Stimulated activated CD8-positive, alpha-beta memory T cell treated with anti-CD3 and anti-CD28 coated beads, Interleukin-4, amount 100 ng/mL, for 48 hours (primary cell): ENCODE measurements at places on chromosomes 6 and 20.
A peak's percentile ranks its signal among the peaks of the same experiment; 100 is the strongest.

- DNase-seq: no peak
Observed at GRCh38 chr20:61970357-61970756, 95.3 kb downstream of the TAF4 start.

DNA sequence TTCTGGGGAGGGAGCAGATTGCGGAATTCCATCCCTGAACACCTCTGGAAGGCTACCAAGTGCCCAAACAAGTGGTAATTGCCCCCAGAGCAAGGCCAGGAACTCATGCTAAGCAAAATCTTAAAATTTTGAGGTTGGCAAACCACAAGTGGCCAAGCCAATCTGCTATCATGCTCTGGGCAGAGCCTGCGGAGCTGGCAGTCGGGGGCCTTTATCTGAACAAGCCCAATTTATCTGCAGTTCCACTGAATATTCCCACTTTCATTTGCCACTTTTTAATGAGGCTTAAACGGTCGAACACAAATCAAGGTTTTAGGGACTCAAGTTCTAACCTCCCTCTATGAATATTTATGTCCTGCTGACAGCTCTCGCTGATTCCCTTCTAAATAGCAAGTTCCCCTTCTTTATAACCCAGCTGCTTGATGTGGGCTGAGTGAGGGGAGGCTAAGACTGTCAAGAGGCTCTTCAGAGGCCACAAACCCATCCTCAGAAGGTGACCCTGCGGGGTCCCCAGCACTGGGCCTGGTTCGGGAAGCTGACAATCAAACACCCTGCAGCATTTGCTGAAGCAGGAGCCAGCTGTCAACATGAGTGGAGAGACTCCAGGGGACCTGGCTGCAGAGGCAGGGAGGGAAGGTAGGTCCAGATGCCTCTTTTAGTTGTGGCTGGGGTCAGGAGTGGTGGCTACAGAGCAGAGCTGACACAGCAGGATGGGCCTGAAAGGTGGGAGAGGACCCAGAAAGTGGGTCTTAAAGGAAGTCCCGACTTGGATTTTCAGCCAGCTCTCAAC lies 11.9 kb downstream of the CCDC167 start:
- DNase-seq: no peak

- DNase-seq: no peak
Observed at GRCh38 chr6:140811642-140812041, 1321.1 kb upstream of the GJE1 start.

DNA sequence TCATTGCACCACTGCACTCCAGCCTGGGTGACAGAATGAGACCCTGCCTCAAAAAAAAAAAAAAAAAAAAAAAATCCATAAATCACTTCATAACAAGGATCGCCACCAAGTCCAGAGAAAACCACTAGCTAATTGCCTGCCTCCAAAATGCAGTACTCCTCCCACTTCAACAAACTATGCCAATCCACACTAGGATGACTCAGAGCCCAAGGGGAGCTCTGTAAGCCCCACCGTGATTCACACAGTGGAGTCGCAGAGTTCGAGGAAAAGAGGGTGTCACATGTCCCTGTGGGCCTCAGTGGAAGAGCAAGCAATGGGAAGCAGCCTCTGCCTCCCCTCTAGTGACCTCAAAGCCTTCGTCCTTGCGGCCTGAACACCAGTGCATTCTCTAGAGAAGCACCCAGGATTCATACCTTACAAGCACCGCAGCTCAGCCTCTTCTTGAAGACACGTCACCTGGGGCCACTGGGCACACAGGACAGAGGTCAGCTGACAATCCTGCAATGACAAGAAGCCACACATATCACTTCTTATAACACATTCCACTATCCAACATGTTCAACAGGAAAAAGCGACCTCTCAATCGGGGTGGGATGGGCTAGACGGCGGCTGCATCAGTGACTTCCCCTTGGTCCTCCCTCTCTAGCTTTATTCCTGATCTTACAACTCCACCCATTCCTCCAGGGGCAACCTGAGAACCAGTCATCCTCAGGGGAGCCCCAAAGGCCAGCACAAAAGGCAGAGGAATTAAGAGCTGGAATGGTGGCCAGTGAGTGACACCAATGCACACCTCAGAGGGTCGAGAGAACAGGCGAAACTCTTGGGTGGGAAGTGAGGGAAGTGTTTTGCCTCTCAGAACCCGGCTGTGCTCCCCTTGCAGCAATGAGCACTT lies 8.9 kb downstream of the SNHG17 start:
- DNase-seq: peak; percentile 55

DNA sequence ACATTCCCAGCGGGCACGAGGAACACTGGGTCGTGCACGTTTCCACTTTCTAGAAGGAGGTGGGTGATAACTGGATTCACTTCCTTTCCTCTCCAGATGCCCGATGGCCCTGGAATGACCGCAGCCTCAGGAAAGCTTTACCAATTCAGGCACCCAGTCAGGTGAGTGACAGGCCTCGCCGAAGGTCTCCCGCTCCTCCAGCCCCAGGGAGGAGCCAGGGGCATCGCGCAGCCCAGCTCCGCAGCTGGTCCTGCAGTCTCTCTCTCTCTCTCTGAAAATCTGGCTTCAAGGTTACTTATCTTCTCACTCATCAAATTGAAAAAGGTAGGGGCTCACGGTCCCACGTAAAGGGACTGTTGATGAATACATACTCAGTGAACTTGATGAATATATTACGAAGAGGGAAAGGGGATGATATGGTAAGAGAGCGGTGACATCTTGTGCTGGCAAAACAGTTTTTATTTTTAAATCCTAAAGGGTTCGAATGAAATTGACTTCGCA lies 891 bp downstream of the RIPPLY2 start:
- no peak for DNase-seq

DNA sequence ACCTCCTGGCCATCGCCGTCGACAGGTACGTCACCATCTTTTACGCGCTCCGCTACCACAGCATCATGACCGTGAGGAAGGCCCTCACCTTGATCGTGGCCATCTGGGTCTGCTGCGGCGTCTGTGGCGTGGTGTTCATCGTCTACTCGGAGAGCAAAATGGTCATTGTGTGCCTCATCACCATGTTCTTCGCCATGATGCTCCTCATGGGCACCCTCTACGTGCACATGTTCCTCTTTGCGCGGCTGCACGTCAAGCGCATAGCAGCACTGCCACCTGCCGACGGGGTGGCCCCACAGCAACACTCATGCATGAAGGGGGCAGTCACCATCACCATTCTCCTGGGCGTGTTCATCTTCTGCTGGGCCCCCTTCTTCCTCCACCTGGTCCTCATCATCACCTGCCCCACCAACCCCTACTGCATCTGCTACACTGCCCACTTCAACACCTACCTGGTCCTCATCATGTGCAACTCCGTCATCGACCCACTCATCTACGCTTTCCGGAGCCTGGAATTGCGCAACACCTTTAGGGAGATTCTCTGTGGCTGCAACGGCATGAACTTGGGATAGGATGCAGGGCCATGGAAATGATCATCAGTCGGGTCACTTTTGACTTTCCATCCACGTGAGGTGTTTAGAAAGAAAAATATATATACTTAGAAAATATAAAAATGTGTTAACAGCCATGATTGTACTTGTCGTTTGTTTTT lies 868 bp downstream of the MC3R start:
- peak; percentile 62 for DNase-seq

GRCh38 chr6:127447780-127448179 lies 11.4 kb downstream of the KIAA0408 start:
- no peak for DNase-seq

- no peak for DNase-seq
Observed at GRCh38 chr20:21208999-21209398, 83.1 kb downstream of the KIZ start.

DNA sequence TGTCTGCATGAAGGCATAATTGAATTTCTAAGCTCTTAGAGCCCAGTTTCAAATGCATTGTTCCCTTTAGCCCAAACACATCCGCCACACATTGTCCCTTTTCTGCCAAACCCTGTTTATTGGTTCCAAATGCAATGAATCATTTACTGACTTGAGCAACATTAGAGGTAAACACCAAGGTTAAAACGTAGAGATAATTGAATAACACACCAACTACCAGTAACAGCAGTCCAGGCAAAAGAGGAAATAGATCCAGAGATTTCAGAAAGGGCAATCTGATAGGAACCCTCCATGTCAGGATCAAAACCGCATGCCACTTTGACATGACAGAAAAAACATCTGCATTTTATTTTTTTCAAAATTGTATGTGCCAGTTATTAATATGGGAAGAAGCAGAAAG lies 114.8 kb downstream of the PKHD1 start:
- DNase-seq: no peak

DNA sequence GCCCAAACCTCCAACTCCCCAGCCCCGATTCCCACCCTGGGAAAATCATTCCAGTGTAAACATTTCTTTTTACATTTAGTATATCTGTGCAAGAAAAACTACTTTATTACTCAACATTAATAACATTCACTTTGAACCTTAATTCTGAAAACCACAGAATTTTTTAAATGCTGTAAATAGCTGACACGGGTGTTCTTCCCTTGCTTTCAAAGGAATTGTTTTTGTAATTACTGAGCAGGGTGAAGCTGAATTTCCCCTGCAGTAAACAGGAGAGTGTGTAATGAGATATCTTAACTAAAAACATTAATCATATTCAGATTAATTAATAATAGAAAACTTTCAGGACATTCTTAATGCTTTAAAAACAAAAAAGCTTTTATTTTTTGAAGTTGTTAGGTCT lies 99.3 kb upstream of the CITED2 start:
- DNase-seq: no peak

DNA sequence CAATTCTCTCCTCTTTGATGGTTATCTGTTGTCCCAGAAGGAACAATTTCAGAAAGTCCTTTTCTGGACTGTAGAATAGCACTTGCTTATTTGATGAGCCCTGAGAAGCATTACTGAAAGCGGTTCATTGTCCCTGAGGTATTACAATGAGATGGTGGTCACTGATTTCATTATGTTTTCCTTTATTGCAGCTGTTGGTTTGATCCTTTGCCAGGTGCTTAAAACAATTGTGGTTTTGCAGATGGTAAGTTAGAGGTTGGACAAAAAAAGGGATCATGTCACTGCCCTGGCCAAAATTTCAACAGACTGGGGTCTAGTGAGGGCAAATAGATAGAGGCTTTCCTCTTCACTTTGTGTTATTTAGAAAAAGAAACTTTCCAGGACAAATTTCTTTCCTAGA lies 61.9 kb downstream of the ESR1 start:
- no peak for DNase-seq

DNA sequence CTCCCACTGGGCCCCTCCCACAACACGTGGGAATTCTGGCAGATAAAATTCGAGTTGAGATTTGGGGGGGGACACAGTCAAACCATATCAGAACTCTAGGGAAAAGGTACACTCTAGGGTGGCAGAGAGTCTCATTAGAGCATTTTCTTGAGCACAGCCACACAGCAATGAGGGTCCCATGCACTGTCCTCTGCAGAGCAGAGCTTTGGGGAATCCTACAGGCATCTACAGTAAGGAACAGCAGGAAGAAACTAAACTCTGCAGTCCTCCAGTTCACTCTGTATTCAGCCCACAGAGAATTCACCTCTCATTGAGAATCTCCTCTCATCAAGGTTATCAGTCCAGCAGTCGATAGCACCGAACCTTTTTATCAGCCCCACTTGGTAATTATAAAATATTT lies 438.6 kb upstream of the NOX3 start:
- no peak for DNase-seq

- DNase-seq: no peak
Observed at GRCh38 chr6:2839982-2840748, 1.5 kb downstream of the SERPINB1 start.

DNA sequence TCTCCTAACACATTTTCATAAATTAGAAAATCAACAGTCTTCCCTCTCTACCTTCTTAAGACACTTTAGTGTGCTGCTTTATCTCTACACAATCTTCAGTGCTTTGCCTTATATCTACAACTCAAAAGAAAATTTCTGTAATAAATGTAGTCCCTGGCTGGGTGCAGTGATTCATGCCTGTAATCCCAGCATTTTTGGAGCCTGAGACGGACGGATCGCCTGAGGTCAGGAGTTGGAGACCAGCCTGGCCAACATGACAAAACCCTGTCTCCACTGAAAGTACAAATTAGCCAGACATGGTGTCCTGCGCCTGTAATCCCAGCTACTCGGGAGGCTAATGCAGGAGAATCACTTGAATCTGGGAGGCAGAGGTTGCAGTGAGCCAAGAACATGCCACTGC lies 9.7 kb upstream of the EDN1 start:
- no peak for DNase-seq

GRCh38 chr6:67683960-67684359 lies 951.1 kb upstream of the ADGRB3 start:
- DNase-seq: no peak

DNA sequence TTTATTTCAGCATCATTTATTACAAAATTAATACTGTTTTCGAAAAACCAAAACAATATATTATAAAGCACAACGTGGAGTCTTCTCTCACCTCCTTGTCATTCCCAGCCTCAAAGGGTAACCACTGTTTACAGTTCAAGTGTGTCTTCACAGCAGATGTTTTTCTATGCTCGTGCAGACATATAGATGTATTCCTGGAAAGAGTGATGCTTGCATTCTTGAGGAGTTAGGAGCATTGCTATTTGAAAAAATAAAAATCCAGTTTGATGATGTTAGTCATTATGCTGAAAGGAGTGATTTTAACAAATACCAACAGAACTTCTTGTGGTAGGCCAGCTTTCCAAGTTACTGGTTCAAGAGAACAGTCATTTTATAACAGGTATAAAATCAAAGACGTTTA lies 234.9 kb downstream of the BCKDHB start:
- no peak for DNase-seq

GRCh38 chr20:37559312-37560027 lies 31.8 kb upstream of the BLCAP start:
- DNase-seq: no peak

GRCh38 chr20:63691711-63692435 lies 4.6 kb upstream of the TNFRSF6B start:
- DNase-seq: no peak

- no peak for DNase-seq
Observed at GRCh38 chr6:46129291-46129628, 529 bp upstream of the ENPP4 start.

- DNase-seq: no peak
Observed at GRCh38 chr20:10288954-10289646, 70.5 kb downstream of the SNAP25 start.

DNA sequence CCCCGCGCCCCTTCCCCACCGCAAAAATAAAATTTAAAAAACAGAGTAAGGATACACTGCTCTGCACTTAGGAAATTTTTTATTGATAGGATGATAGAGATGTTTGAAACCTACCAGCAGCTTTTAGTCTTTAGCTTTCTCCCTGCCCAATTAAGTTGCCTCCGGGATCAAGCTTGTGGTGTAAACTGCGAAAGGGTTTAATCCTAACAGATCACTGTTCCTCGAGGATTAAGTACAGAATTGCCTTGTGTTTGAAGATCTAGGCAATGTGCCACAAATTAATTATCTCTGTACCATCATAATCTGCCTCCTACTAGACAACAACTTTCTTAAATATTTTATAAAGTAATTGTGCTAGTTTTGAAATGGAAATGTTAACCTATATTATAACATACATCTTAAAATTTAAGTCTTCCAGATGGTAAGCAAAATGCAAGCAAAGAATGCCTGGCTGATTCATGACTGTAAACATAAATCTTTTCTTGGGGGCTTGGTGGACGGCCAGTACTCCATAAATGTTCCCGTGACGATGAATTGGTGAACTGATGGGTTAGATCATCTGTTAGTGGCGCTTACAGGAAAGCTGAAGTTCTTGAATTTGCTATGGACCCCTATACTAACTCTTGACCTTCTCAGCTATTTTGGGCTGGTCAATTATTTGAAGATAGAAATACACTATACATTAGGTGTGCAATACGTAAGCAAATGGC lies 58.0 kb upstream of the ARHGAP18 start:
- no peak for DNase-seq

- DNase-seq: no peak
Observed at GRCh38 chr20:24134284-24134683, 145.7 kb upstream of the GGTLC1 start.

- peak; percentile 36 for DNase-seq
Observed at GRCh38 chr6:134111062-134111677, 58.7 kb upstream of the SLC2A12 start.
